ENCODE measurements at places on chromosomes 7 and 10.

GRCh38 chr7:46716926-46717325 is 795.9 kb upstream of the IGFBP3 start:
- no peak for DNase-seq

- DNase-seq = no peak
Observed at GRCh38 chr7:130910949-130911944, 177.2 kb upstream of the KLF14 start.

- DNase-seq = no peak
Observed at GRCh38 chr7:92736870-92737269, 99.5 kb downstream of the CDK6 start.

GRCh38 chr10:101000915-101001658 is 1.5 kb downstream of the LZTS2 start:
- DNase-seq = no peak

GRCh38 chr10:289581-289980 is 154.3 kb downstream of the ZMYND11 start:
- DNase-seq = no peak

GRCh38 chr7:102318482-102318971 is 31.9 kb downstream of the SH2B2 start:
- no peak for DNase-seq

DNA sequence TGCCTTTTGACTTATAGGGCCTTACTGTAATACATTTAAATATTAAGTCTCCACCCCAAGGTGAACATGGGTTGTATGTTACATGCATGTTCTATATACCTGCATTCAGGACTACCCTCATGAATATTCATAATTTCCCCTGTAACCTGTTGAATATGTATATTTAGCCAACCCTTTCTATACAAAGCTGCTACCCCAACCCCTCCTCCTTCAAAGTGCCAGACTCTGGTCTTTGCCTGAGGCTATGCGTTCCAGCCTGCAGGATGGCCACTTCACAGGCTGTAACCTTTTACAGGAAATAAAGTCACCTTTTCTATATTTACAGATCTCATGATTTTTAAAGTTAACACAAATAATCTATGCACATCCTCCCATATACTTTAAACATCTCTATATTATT is 10.1 kb upstream of the UNC5B start:
- DNase-seq = no peak

DNA sequence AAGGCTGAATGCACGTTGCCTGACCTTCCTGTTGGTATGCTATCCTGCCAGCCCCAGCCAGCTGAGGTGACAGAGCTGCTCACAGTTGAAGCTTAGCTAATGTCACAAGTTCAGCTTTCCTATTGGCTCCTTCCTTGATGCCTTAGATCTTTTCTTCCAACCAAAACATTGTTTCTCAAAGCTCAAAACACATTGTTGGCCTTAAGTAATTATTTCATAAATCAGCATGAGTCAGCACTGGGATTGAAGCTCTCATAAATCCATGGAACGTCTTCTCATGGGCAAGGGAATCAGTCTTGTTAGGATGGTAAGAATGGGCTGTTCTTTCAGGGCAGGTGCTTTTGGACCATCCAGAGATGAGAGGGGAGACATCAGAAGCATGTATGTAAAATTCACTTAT is 128.1 kb upstream of the SAMD8 start:
- DNase-seq = no peak

DNA sequence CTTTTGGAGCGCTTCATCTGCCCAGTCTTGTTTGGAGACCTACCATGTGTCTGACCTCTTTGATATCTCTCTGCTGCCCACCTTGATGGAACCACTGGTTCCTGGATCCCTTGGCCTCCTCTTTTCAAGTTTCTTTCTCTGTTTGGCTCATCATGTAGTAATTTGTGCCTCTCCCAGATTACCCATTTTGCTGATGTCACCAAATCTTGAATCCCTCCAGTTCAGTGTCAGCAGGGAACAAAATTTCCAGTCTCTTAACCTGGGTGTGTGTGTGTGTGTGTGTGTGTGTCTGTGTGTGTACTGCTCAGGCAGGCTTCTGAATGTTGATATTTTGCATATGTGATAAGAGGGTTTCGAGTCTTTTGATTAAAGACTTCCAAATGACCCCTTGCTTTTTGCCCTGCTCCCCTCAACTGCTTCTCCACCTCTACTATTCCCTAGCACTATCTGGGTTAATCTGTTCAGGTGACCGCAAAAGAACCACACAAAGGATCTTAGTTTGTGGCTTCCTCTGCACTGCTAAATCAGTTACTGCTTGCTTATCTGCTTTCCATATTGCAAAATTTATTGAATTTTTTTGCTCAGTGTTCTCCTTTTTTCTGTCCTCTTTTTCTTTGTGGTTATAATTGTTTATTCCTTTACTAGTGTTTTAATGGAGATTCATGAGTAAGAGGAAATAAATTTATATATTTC is 25.7 kb downstream of the MYO3A start:
- no peak for DNase-seq

GRCh38 chr7:99106821-99107241 is 37.1 kb downstream of the SMURF1 start:
- no peak for DNase-seq

DNA sequence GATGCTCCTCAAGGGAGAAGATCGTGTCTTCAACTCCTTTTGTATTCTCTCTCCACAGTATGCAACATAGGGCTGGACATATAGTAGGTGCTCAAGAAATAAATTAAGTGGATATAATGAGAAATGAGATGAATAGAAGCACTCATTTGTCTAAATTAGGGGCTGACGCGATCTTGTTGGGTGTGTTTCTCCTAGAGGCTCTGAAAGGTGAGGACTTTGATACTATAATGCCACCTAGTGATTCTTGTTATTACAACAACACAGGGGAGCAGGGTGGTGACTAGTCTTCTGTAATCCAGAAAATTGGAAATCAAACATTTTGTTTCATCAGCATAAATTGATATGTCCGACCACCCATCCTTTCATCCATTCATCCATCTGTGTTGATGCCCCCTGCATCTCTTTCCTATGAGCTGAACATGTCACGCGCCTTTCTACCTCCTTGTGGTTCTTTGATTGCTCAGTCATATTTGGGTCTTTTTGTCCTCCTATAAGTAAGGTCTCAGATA is 3.5 kb upstream of the CFAP58 start:
- no peak for DNase-seq

GRCh38 chr7:2148189-2148588 is 84.6 kb downstream of the MAD1L1 start:
- DNase-seq = no peak

- DNase-seq = no peak
Observed at GRCh38 chr7:68246189-68246633, 1249.6 kb downstream of the TYW1 start.

- DNase-seq = no peak
Observed at GRCh38 chr10:122499491-122499941, 38.2 kb downstream of the HTRA1 start.

- DNase-seq = no peak
Observed at GRCh38 chr10:120195984-120196712, 260.9 kb upstream of the PLPP4 start.

DNA sequence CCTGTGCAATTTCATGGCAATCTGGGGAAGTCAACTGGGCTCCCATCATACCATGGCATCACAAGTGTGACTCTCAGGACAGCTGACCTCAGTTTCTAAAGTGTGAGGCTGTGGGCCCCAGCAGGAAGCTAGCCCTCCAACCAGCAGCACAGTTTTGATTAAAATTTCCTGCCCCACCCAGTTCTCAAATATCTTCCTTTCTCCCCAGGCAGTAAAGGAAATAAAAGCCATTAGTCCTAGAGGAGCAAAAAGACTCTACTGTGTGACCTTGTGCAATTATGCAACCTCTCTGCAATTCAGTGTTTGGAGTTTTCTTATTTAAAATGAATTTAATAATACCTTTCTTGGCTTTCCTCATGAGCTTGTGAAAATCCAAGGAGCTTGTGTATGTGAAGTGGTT is 143.1 kb upstream of the CDCA7L start:
- DNase-seq = no peak

- no peak for DNase-seq
Observed at GRCh38 chr7:155372782-155373358, 75.2 kb downstream of the INSIG1 start.

DNA sequence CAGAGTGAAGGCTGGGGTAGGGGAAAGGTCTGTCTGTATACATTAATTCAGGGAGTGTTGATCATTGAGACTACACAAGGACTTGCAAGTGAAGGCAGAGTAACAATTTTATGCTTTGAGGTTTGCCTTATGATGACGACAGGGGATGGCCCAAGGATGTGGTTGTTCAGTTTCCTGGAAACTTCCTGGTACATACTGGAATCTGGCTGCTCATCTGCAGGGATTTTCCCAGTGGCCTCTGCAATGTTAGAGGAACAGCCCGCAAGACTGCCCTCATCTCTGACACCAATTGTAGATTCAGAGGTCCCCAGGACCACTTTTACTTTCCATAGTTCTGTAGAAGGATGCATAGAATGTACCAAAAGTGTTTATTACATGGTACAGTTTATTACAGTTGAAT is 189.6 kb downstream of the TMEM178B start:
- DNase-seq = no peak

DNA sequence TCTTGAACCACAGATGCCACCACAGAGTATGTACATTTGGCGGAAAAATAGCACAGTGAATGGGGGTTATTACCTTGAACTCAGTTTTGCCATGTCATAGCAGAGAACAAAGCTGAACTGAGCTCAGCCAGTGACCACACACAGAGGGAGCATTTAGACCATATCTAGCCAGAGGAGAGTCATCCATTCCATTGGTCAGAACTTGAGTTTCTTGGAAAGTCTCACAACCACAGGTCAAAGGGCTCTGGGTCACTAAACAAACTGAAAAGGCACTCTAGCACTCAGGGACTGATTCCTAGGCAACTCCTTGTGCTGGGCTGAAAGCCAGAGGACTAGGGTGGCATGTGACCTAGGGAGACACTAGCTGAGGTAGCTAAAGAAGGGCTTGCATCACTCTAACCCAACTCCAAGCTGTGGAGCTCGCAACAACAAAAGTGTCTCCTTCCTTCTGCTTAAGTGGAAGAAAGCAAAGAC is 239.7 kb upstream of the SEMA3D start:
- no peak for DNase-seq

- no peak for DNase-seq
Observed at GRCh38 chr7:130887182-130887956, 153.4 kb upstream of the KLF14 start.

DNA sequence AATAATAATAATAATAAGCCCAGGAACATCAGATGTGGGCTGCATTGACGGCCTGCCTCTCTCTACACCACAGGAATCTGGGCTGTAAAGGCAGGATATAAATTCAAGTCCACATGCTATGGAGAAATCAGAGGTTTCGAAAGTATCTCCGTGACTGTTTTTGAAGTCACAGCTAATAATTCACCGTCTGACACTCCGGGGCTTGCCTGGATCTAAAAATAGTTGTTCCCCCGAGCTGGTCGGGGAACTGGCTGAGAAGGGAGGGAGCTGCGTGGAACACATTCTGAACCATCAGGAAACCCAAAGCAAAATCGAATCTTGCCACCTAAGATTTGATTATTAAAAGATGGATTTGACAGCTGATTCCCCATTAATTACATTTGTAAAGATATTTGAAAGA is 35.4 kb downstream of the KLF6 start:
- DNase-seq = no peak

DNA sequence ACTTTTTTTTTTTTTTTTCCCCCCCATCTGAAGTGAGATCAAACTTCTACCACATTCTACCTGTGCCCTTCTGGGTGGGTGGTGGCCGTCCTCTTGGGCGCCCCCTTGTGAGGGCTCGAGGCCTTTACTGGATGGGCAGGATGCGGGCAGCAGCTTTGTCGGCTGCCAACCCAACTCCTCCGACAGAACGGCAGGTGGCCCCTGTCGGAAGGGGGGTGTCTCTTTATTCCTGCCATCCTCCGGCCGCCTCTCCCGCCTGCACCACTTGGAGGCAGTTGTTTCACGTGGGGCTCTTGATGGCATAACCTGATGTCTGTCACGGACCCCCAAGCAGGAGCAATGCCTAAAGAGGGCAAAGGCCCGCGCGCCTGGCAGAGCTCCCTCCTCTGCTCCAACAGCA is 31.0 kb downstream of the AMZ1 start:
- peak; percentile 36 for DNase-seq

DNA sequence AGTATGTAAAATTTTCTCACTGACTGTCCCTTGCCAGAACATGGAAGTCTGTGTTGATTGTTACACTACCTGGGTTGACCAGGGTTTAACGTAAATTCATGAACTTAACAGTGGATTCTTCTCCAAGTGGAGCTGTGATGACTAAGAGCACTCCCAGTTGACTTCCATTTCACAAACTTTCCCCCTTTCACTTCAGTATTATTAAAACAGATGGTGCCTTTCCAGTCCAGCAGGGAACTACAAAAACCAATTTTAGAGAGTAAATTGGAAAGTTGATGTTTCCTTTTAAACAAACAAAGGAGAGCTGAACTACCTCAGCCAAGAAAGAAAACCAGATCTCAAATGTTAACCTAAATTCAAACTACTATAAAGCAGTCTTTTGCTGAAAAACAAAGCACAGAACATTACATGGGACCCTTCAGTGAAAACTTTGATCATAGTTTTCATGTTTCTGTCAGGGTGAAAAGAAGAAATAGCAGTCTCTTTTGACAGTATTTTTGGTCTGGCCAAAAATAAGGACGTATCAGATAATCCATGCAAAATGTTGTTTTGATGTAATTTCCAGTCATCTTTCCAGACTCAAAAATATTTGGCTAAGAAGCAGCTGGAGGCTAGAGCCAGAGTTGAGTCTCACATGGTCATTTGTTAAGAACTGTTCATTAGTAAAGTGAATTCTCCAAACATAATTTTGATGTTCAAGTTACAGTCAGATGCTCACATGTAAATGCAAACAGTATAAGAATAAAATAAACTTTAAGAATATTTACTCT is 479.9 kb upstream of the AKR1E2 start:
- DNase-seq = no peak

DNA sequence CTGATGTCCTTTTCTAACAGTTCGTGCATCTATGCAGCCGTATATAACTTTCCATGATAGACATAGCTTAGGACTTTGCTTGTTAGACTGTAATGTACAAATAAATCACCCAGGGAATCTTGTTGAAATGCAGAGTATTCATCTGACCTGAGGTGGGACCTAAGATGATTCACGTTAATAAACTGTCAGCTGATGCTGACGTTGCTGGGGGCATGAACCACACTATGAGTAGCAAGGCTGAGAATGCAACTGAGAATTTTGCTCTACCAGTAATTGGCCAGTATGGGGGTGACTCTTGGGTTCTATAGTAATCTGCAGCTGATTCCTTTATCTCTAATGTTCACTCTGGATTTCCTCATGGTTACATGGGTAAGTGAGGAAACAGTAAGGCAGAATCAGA is 130.1 kb upstream of the MALRD1 start:
- DNase-seq = no peak

DNA sequence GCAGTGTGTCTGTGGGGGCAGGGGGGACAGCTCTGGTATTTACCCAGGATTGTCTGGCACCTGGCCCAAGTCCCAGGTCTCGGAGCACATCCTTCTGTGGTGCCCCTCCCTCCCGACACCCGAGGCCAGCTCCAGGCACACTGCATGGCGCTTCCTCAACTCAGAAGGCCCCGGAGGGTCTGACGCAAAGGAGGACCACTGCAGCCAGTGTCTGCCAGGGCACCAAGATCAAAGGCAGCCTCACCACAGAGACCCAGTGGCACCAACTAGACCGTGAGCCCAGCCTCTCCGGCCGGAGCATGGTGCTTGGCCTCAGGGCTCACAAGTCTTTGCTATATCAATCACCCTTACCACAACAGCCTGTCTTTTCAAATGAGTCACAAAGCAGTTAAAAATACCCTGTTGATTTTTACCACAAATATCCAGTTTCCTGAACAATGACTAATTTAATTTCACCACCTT is 99.3 kb upstream of the DDC start:
- DNase-seq = no peak

- DNase-seq = no peak
Observed at GRCh38 chr7:16421333-16422102, at the start of gene CRPPA. Gene CRPPA, minus strand, starts transcription at chr7:16421538. Its CDS starts 216 bp downstream, at chr7:16421322.

Data from stimulated activated CD8-positive, alpha-beta memory T cell treated with anti-CD3 and anti-CD28 coated beads, Interleukin-15, amount 100 ng/mL, for 4 hours (primary cell).